ENCODE measurements at places on chromosomes 7 and 10.

DNA sequence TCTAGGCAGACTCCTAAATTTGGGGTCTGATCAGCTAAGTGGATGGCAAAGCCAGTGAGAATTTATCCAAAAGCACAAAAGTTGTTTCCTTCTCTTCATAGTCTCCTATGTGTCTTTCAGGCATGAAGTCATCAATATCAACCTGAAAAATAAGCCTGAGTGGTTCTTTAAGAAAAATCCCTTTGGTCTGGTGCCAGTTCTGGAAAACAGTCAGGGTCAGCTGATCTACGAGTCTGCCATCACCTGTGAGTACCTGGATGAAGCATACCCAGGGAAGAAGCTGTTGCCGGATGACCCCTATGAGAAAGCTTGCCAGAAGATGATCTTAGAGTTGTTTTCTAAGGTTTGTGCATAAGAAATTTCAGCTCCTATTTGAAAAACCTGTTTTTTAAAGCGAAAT lies 4.8 kb downstream of the GSTO1 start:
- DNase-seq, result no peak

- DNase-seq, result no peak
These were observed 28.3 kb upstream of the MRLN start for GRCh38 chr10:59781511-59781910.

- DNase-seq, result no peak
These were observed 28.8 kb upstream of the SNX13 start for GRCh38 chr7:17968791-17969715.

GRCh38 chr7:27196287-27196767 lies 3.6 kb downstream of the HOXA13 start:
- peak; percentile 81 for DNase-seq

GRCh38 chr7:134088199-134088598 lies 38.9 kb upstream of the LRGUK start:
- DNase-seq, result no peak

DNA sequence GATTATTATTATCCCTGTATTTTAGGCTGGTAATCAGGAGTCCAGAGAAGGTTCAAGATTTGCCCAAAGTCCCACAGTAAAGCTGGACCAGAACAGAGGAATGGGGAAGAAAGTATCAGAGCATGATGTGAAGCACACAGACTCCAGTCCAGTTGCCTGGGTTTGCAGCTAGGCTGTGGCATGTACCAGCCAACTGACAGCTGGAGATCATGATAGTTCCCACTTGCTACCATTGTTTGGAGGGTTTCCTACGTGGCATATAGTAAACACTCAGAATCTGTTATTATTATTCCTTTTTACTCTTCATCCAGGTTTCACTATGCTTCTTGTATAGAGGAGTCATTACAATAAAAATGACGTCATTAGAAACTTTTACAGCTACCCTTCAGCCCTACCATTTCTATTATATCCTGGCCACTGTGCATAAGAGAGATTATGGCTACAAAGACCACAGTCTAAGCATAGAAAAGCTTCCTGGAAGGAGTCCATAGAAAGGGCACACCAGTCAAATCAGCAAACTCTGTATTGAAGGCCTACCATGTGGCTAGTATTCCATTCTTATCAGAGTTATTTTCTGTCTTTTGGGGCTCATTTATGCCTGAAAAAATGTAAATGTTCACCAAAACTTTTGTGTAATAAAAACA lies 66.6 kb downstream of the MTPN start:
- no peak for DNase-seq

- no peak for DNase-seq
These were observed 68.9 kb upstream of the AQP1 start for GRCh38 chr7:30842542-30843451.

- DNase-seq, result no peak
These were observed 22.0 kb downstream of the MAD1L1 start for GRCh38 chr7:2210551-2211258.

GRCh38 chr10:114956466-114956865 lies 18.5 kb downstream of the TRUB1 start:
- DNase-seq, result no peak

DNA sequence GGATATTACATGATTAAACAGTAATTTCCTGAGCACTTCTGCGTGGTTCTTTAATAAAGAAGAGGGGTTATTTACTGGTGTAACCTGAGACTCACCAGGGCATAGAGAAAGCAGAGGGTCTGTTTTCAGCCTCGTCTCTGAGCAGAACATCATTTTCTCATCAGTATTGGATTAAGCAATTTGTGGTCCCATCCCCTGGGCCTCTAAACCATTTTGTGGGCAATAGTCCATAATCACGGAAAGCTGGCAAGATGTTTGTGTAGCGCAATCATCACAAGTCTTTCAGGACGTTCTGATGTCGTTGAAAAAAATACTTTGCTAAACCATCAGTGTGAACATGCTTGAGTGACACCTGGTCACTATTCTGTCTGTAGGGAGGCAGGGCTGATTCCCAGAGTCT lies 37.1 kb upstream of the SEC61G start:
- DNase-seq, result no peak

GRCh38 chr7:150781103-150781502 lies 19.1 kb downstream of the TMEM176B start:
- no peak for DNase-seq

- no peak for DNase-seq
These were observed 33.0 kb downstream of the RASGEF1A start for GRCh38 chr10:43233601-43234430.

- no peak for DNase-seq
These were observed 337.2 kb downstream of the C7orf25 start for GRCh38 chr7:42574685-42575084.

GRCh38 chr10:96025566-96025965 lies 17.8 kb upstream of the CCNJ start:
- DNase-seq, result no peak

- DNase-seq, result no peak
These were observed 3.4 kb downstream of the TWIST1 start for GRCh38 chr7:19113855-19114550.

- DNase-seq, result no peak
These were observed 44.0 kb downstream of the LDB3 start for GRCh38 chr10:86712317-86712707.

GRCh38 chr10:31725436-31725835 lies 203.2 kb downstream of the ARHGAP12 start:
- DNase-seq, result no peak

GRCh38 chr7:22193450-22193983 lies 163.4 kb downstream of the RAPGEF5 start:
- no peak for DNase-seq

- no peak for DNase-seq
These were observed 1.0 kb upstream of the PSMC2 start for GRCh38 chr7:103346396-103346795.

DNA sequence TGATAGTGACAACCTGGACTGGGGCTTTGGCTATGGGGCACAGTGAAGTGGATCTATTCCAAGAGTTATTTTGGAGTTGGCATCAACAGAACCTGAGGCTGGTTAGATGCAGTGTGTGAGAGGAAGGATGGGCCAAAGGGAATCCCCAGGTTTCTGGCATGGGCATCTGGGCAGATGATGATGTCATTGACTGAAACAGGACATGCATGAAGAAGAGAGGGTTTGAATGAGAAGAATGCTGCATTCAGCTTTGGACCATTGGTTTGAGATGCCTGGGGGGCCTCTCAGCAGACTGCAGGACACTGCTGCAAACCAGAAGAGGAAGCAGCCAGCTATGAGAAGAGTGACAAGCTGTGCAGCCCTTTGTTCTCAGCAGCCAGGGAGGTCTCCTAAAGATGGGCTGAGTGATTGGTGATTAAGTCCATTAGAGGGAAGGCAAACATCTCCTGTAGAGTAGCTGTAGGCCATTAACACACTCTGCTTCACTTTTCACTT lies 23.1 kb upstream of the PIK3CG start:
- DNase-seq, result no peak

- no peak for DNase-seq
These were observed 136.4 kb upstream of the FGFR2 start for GRCh38 chr10:121734589-121735045.
